ENCODE measurements at places on chromosomes 11 and 22.

GRCh38 chr11:20099527-20099926 is 60.7 kb downstream of the DBX1 start:
- DNase-seq: no peak

DNA sequence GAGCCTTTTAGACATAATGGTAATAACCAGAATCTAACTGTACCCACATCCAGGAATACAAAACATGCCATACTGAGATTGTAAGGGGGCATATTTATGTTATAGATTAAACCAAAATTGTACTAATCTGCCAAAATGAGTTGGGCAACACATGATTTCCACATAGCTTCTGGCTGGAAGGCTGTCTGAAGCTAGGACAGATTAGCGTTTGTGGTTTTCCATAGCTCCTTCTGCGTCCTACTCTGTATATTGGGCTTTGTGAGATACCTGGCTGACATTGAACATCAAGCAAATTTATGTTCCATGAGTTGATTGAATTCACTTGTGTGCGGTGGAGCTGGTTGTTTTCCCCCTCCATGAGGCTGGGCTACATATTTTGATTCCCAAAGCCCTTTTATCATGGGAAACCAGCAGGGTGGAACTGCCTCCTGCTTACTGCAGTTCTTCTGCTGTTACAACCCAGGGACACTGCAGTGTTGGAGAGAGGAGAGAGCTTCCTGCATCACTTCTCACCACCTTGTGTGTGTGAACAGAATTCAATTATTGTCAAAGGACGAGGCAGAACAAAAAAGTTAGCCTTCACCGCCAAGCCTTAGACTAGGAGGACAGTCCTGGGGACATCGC is 114.9 kb downstream of the C11orf91 start:
- DNase-seq: no peak

GRCh38 chr11:74154620-74155281 is 16.1 kb downstream of the C2CD3 start:
- no peak for DNase-seq

DNA sequence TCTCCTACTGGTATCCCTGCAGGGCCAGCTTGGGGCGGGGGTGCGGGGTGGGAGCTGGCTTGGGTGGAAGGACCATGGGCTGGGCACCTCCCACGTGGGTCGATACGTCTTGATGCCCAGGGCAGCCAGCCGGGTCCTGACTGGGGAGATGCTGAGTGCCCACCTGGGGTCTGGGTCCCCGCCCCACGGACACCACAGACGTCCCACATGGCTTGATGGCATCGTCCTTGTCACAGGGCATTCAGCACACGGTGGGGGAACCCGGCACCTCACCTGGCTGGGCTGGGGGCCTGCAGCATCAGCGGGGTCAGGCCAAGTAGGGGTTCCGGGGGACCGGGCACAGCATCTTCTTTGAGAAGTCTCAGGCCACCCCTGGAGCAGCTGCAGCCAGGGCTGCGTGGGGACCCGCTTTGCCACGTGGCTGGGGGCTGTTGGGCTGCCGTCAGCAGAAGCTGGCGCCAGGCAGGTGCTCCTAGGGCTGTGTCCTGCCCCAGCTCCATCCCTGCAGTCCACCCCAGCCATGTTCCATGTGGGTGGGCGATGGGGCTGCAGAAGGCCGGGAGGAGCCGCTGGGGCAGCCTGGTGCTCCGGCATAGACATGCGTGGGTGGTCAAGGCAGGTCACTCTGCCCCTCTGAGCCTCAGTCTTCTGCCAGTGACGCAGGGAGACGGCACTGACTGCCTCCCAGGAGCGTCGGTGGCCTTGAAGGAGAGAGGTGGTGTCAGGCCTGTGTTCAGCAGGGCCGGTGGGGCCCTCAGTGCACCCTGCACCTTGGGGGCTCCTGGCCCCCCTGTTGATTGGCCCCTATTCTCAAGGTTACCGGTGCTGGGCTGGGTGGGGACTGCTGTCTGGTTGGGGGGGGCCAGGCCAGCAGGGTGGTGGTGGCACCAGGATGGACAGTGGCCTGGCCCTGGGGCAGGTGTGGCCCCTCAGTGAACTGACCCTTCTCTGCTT is 8.4 kb downstream of the SELENOO start:
- no peak for DNase-seq

DNA sequence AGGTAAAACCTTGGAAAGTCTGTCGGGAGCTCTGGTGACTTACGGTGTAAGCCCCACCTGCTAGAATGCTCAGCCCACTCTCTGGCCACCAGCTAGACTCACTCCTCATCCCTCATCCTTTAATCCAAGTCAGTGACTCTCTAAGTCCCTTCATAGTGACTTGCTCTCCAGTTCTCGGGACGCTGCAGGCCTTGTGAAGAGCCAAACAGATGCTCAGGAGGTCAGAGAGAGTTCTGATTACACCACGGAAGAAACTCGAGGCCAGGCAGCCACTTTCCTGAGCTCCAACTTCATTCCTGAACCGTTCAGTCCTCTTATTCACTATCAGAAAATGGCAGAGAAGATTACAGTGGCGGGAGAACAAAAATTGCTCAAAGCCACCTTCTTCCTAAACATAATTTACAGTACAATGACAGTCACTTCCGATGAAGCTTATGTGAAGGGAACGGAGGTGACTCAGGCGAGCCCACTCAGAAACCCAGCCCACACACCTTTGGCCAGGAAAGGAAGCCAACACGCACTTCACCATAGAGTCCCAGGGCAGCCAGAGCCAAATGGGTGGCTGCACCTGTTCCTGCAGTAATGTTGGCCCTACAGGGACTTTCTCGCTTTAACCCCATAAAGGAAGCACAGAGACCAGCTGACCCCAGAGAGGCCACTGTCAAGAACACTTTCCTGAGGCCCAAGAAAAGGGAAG is 100.4 kb downstream of the GALNT18 start:
- no peak for DNase-seq

GRCh38 chr22:32661296-32661695 is 140.2 kb upstream of the TIMP3 start:
- no peak for DNase-seq

Measured in CD4-positive, alpha-beta T cell treated with Interleukin-15 for 1 hour (primary cell).